Stimulated activated CD4-positive, alpha-beta T cell treated with anti-CD3 and anti-CD28 coated beads, Interleukin-2, amount 100 ng/mL, for 24 hours (primary cell): ENCODE measurements at places on chromosomes 2 and 18.
A peak's percentile ranks its signal among the peaks of the same experiment; 100 is the strongest.

DNA sequence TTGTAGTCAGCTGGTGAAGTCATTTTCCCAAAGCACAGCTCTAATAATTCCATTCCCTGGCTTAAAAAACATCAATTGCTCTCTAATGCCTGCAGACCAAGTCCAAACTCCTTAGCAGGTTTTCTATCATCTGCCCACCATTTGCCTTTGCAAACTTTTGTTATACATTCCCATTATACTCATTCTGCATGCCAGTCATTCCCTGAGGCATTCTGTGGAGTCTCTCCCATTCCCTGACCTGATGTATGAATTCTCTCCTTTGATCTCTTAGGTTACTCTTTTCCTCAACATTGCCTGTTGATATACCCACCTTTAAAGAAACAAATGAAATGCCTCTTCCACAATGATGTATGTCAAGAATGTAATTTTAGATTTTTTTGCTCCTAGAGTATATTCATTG, 852.0 kb upstream of the FSHR start:
- DNase-seq: no peak

- no peak for DNase-seq
Observed at GRCh38 chr18:31513189-31513935, 15.4 kb downstream of the DSG2 start.

DNA sequence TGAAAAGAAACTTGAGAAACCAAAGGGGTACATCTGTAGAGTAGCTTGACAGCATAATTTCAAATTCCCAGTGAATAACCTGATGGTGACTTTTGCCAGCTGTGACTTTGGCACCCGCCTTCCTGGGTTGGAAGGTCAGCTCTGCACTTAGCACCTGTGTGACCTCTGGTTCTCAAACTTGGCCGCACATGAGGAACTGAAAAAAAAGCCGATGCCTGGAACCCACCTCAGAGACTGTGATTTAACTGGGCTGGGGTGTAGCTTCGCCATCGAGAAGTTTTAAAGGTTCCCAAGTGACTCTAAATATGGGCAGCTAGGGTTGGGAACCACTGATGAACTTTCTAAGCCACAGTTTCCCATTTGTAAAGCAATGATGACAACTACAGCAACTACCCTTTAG, 6.5 kb downstream of the EFEMP1 start:
- DNase-seq: no peak

GRCh38 chr18:48609820-48610815, 71.3 kb downstream of the CTIF start:
- no peak for DNase-seq

DNA sequence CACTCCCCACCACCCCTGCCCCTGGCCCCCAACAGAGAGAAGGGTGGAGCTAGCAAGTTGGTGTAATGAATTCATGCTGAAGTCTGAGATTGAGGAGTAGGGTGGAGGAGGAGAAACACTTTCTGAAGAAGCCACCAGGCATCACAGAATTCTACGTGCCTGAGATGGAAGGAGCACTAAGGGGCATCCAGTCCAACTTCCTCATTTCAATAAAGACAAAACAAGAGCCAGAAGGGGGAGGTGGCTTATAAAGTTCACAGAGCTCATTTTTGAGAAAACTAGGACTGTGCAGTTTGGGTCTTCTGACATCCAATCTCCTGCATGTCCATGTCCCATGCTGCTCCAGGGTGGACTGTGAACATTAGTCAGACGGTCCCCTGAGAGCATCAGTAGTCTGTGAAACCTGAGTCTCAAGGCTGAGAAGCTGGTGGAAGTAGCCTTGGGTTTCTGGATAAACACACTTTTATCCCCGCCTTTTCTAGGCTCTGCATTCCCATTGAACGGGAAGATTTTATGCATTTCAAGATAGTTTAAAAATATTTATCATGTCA, 77.7 kb downstream of the TRIM43 start:
- no peak for DNase-seq

DNA sequence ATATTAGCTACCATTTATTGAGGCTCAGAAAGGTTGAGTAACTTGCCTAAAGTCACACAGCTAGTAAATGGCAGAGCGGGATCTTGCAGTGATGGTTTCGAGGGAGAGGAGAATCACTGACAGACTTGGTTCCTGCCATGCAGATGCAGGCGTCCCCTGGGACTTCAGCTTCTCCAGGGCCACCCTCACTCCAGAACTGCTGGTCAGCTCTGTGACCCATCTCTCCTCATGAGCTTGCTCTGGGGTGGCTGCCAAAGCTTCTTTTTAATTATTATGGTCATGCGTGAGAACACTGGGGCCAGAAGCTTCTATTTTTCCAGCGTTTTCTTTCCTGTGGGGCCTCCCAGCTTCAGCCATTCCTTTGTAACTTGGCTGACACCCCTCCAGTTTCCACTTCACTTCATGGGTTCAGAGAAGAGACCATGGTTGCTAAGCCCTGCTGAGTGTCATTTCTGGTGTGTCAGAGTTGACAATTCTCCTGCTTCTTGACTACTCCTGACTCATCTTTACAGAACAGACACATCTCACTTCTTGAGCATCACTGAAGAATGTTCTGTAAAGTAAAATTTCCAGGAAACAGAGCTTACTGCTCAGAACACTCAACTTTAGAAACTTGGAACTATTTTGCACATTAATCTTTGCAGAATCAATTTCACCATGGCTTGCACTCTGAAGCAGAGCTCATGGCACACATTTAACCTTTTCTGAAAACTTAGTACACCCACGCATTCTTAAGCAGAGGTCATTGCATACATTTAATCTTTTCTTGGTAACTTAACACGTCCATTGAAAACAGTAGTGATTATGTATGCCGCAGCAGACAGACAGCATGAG, 70.4 kb downstream of the IL1R2 start:
- peak; percentile 31 for DNase-seq

DNA sequence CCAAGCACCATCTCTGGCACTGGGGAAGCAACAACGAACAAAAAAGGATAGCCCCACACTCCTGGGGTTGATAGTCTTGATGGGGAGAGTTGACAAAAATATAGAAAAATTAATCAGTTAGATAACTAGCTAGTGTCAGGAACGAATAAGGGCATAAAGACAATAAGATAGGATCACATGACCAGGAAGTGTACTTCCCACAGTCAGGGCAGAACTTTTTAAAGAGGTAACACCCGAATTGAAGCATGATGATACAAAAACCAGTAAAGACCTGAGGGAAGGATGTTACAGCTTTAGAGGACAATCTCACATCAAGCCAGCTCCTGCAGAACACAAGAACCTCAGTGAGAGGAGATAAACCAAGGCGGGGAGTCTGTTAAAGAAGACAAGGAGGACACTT, 295.4 kb upstream of the CRIM1 start:
- DNase-seq: no peak

- no peak for DNase-seq
Observed at GRCh38 chr2:30165617-30166016, 18.8 kb downstream of the YPEL5 start.

GRCh38 chr18:9951022-9951859, 37.4 kb downstream of the VAPA start:
- no peak for DNase-seq

GRCh38 chr2:88903749-88904353, 212.4 kb downstream of the RPIA start:
- DNase-seq: no peak

GRCh38 chr2:151886241-151886640, 58.0 kb upstream of the ARL5A start:
- DNase-seq: no peak

- no peak for DNase-seq
Observed at GRCh38 chr2:227228061-227228667, 63.7 kb downstream of the COL4A3 start.

DNA sequence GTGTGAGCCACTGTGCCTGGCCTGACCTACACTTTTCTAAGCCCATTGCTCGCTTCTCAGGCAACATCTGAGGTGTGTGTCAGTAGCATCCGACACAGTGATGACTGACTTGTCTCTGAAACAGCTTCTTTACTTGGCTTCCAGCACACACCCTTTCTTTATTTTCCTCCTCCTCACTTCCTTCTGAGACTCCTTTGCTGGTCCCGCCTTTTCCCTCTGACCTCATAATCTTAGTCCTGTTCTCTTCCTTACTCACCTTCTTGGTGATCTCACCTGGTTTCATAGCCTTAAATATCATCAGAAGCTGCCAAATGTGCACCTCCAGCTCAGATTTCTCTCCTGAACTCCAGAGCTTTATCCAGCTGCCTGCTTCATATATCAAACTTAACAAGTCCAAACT, 66.6 kb upstream of the PELI1 start:
- no peak for DNase-seq

DNA sequence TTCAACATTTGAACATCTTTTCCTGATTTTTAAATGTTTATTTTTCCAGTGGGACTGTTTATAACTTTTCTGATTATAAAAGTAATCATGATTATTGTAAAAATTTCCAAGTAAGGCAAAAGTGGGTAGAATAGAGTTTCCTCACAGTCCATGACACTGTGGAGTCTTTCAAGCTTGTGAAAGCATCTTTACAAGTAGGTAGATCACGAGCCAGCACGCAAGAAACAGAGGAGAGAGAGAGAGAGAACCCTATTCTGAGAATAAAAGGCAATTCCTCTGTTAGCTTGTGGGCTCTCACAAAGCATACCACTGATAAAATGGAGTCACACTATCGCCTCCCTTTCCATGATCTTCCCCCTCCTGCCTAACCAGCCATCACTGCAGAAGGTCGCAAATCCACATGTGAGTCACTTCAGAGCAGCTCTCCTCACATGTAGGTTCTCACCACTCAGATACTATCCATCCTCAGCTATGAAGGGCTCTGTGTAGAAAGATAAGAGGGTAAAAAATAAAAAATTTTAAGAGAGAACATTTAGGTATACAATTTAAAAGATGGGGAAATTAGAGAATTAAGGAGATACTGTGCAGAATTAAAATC, 40.3 kb downstream of the AAK1 start:
- no peak for DNase-seq

- no peak for DNase-seq
Observed at GRCh38 chr2:164009756-164010337, 274.0 kb upstream of the FIGN start.

DNA sequence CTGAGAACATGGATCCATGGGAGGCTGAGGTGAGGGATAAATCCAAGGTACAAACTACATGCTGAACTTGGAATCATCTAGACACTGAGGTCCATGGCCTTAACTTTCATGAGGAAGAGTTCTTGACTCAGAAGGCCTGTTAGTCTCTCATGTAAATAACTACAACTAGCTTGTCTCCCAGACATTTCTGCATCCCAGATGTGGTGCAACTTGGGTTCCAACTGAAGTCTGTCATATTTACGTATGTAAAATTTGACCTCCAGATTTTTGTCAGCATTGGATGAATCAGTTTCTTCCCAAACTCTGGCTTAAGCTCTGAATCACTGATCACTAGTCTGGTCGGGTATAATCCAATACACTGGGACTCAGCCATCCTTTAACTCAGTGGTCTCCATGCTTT, 306.9 kb downstream of the PDE11A start:
- DNase-seq: no peak

- DNase-seq: no peak
Observed at GRCh38 chr2:169137924-169138323, 68.6 kb downstream of the DHRS9 start.

- no peak for DNase-seq
Observed at GRCh38 chr2:65724752-65725151, 292.4 kb upstream of the SPRED2 start.

DNA sequence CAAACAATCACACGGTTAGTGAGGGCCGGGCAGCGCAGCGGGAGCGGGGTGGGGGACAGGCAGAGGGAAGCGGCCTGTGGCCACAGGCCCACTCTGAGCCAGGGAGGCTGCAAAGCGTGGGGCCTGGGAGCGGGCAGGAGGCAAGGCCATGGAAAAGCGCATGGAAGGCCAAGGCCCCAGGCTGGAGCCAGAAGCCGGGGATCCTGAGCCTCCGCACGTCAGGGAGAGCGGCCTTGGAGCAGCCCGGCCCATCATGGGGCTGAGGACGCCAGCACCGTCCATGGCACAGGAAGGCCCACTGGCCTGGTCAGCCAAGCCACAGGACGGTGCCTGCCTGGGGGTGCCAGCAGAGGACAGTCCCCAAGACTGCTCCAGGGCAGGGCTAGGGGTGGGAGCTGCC, 43.1 kb downstream of the AQP12A start:
- no peak for DNase-seq

DNA sequence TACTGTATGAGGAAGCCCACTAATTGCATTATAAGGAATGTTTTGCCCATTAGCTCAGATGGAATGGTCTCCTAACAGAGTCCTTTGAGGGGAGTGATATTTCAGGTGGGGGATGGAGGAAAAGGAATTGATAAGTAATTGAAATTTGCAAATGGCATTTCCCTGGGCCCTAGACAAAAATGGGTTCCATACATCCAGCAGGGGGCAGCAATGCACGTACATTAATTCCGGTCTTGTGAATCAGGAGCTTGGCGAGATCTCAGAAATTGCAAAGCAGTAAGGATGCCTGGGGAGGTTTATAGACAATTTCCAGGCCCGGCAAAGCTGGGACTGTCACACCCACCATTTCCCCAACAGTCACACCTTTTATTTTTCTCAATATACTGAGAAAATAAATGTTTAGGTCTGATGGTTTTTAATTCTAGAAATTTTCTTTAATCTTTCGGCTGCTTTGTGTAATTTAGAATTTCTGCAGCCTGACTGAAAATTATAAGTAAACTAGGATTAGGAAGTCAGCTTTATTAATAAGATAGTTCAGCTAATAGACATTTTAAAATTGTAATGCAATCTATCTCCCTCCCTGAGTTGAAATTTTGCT, 122.8 kb downstream of the LYPD1 start:
- DNase-seq: peak; percentile 43

DNA sequence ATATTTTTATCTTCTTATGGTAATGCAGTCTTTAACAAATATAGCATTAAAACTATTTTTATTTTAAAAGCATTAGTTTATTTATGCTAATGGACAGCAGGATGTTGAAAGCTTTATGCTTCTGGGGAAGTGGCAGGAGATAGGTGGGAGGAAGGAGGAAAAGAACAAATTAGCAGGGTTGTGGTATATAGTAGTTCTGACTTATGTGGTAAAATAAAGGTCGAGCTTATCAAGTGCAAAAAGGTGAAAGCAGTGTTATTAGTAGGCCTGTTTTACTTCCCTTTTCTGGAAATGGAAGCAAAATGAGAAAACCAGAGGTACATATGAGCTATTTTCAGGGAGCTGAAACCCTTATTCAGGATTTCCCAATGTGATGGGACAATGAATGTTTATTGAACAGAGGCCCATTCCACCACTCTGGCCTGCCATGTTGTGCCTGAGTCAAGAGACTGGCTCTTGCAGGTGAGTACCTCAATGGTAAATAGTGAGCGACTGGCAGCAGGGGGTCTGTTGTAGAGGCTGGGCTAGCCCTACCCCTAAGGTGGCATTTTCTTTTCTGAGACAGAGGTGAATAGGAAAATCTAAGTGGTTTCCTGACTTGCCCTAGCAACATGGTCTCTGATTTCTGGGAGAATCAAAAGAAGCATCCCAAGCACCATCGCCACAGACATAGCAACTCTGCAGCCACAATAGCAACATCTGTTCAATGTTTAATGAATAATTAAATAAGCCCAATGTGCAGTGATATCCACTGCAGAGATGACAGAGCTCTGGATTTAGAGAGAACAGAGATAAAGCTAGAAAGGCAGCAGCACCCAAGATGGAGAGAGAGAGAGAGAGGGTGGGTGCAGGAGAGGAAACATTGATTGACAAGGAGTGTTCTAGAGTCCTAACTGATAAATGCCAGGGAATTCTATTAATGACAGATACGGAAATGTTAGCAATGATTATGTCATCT, 119.7 kb downstream of the UPP2 start:
- no peak for DNase-seq

GRCh38 chr2:143259368-143259958, 130.2 kb downstream of the ARHGAP15 start:
- DNase-seq: peak; percentile 75

GRCh38 chr2:37849911-37850310, 75.2 kb upstream of the RMDN2 start:
- no peak for DNase-seq

GRCh38 chr2:172462849-172463381, 35.5 kb downstream of the ITGA6 start:
- peak; percentile 29 for DNase-seq
